ENCODE measurements at places on chromosomes 1 and 21. TPM values are rescaled to one million over a fixed set of nuclear protein-coding genes. Genes with fewer than 3 reads are reported as not detected.

Gene SPATA1
- 1.7 TPM for total RNA-seq

Gene GON4L
- 58.7 TPM for total RNA-seq

Gene DPT
- total RNA-seq = not detected

Gene FCGR3A
- total RNA-seq = not detected

Gene GUCA2A
- not detected for total RNA-seq

Gene UTS2
- not detected for total RNA-seq

Gene KCNK1
- 1.0 TPM for total RNA-seq

Gene HAO2
- total RNA-seq = not detected

Gene MAP1LC3C
- total RNA-seq = not detected

GRCh38 chr1:6260433-6260934, 414 bp downstream of the GPR153 start:
- DNase-seq = peak; percentile 19
- H3K4me3 ChIP-seq = peak overlapping the region; percentile 13
- H3K27ac ChIP-seq = no peak overlapping the region
- no peaks in the 10 kb centered on the region for H3K36me3 ChIP-seq
- no peaks in the 10 kb centered on the region for H3K27me3 ChIP-seq

GRCh38 chr21:29342363-29342957, 43.7 kb downstream of the BACH1 start:
- H3K4me1 ChIP-seq = peaks cover 29% of the 10 kb centered on the region

- DNase-seq = peak; percentile 81
- peak within 1 kb of the TSS; percentile 65 for H3K27ac ChIP-seq
- H3K4me3 ChIP-seq = peak within 1 kb of the TSS; percentile 79
- H3K36me3 ChIP-seq = no peaks in the 10 kb centered on the region
Observed at GRCh38 chr21:34073032-34073748, at the start of the genes MRPS6 and SLC5A3. MRPS6 (plus strand) TSS chr21:34073578; CDS start chr21:34073701, 123 bp downstream. SLC5A3 (plus strand) TSS chr21:34073578; CDS start chr21:34095199, 21,621 bp downstream.

- H3K27ac ChIP-seq = no peak overlapping the region
- no peaks in the 10 kb centered on the region for H3K36me3 ChIP-seq
- H3K4me3 ChIP-seq = no peak overlapping the region
- no peak for DNase-seq
Observed at GRCh38 chr1:232291261-232291660, 338.7 kb downstream of the SIPA1L2 start.

DNA sequence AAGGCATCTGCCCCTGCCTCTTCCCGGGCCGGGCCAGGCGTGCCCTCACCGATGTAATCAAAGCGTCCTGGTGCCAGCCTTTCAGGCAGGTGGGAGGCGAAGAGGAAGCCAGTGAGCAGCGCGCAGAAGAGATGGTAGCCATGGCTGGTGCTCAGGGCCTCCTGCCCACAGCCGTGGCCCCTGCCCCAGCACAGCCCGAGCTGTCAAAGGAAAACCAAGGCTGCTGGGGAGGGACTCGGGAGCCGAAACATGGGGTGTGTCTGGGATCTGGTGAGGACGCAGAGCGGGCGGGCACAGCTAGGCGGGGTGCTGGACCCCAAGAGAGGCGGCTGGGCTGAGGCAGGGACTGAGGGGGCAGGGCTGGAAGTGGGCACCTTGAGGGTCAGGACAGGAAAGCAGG, 2.7 kb downstream of the BGLAP start:
- no peak for DNase-seq
- no peaks in the 10 kb centered on the region for H3K36me3 ChIP-seq
- H3K4me1 ChIP-seq = peaks cover 6% of the 10 kb centered on the region
- H3K4me3 ChIP-seq = no peak overlapping the region
- no peak overlapping the region for H3K27ac ChIP-seq

DNA sequence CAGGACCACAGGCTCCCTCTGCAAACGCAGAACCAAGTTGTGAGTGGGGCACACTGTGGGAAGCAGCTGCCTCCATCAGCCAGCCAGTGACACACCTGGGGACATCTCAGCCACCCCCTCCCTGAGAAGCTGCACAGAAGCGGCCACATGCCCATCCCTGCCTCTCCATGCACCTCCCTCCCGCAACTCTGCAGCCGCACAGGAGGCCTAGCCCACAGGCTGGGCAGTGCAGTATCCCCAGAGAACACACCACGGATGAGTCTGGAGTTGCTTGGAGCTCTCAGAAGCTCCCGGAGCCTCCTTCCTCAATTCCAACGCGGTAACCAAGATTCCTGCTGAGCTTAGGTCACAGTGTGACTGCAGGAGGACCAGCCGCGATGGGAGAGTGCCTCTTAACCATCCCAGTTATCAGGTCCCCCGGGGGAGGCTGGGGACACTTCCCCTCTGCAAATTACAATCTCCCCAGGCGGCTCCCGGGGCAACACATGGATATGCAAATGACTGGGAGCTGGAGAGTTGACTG, 1.2 kb upstream of the WNT3A start:
- peaks cover 57% of the 10 kb centered on the region for H3K27me3 ChIP-seq
- H3K36me3 ChIP-seq = no peaks in the 10 kb centered on the region
- no peaks in the 10 kb centered on the region for H3K4me1 ChIP-seq
- no peak overlapping the region for H3K27ac ChIP-seq

DNA sequence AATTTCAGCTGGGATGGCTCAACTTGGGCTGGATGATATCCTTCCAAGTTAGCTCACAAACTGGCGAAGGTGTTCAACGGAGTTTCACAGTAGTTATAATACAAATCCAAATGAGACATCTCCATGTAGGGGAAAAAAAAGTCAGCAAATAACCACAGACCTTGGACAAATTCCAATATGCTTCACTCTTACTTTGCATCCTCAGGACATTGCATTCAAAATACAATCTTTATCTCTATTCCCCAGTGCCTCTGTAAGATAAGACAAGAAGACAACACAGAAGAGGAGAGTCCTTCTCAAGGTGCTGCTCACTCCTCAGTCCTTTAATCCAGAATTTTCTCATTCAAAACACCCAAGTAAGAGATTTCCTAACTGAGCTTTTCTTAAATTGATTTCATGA, 1797.7 kb downstream of the MRPL39 start:
- H3K27me3 ChIP-seq = no peaks in the 10 kb centered on the region
- no peaks in the 10 kb centered on the region for H3K4me1 ChIP-seq
- no peak for DNase-seq
- no peak overlapping the region for H3K27ac ChIP-seq
- H3K36me3 ChIP-seq = no peaks in the 10 kb centered on the region

- no peaks in the 10 kb centered on the region for H3K36me3 ChIP-seq
- H3K27ac ChIP-seq = no peak overlapping the region
- no peak overlapping the region for H3K4me3 ChIP-seq
- peak; percentile 17 for DNase-seq
- no peaks in the 10 kb centered on the region for H3K4me1 ChIP-seq
Observed at GRCh38 chr21:8992731-8993174, 1528.6 kb upstream of the TPTE start.

- no peak for DNase-seq
- H3K4me3 ChIP-seq = no peak overlapping the region
- no peaks in the 10 kb centered on the region for H3K36me3 ChIP-seq
- no peaks in the 10 kb centered on the region for H3K4me1 ChIP-seq
- H3K27me3 ChIP-seq = no peaks in the 10 kb centered on the region
Observed at GRCh38 chr1:4599521-4599920, 54.9 kb upstream of the AJAP1 start.

DNA sequence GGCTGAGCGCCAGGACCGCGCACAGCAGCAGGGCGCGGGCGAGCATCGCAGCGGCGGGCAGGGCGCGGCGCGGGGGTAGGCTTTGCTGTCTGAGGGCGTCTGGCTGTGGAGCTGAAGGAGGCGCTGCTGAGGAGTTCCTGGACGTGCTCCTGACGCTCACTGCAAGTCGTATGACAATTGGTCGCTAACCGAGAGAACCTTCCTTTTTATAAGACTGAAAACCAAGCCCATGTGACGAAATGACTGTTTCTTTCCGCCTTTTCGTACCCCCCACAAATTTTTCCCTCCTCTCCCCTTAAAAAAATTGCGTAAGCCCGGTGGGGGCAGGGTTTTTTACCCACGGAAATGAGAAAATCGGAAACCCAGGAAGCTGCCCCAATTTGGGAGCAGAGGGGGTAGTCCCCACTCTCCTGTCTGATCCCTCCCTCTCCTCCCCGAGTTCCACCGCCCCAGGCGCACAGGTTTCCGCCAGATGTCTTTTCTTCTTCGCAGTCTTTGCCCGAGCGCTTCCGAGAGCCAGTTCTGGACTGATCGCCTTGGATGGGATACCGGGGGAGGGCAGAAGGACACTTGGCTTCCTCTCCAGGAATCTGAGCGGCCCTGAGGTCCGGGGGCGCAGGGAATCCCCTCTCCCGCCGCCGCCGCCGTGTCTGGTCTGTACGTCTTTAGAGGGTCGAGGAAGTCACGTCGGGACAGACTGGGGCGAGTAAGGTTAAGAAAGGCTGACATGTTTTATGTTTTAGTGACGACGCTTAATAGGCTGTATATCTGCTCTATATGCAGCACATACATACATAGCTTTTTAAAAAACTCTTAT, at the start of gene PTGS2:
PTGS2 (minus strand) TSS at position 179 of the 817 bp plus-strand sequence; CDS start at position 46, 133 bp downstream.
- H3K36me3 ChIP-seq = peaks cover 13% of the 10 kb centered on the region
- peak within 1 kb of the TSS; percentile 91 for H3K27ac ChIP-seq
- peaks cover 26% of the 10 kb centered on the region for H3K4me1 ChIP-seq
- H3K27me3 ChIP-seq = no peaks in the 10 kb centered on the region
- peak within 1 kb of the TSS; percentile 87 for H3K4me3 ChIP-seq
- DNase-seq = peak; percentile 96

DNA sequence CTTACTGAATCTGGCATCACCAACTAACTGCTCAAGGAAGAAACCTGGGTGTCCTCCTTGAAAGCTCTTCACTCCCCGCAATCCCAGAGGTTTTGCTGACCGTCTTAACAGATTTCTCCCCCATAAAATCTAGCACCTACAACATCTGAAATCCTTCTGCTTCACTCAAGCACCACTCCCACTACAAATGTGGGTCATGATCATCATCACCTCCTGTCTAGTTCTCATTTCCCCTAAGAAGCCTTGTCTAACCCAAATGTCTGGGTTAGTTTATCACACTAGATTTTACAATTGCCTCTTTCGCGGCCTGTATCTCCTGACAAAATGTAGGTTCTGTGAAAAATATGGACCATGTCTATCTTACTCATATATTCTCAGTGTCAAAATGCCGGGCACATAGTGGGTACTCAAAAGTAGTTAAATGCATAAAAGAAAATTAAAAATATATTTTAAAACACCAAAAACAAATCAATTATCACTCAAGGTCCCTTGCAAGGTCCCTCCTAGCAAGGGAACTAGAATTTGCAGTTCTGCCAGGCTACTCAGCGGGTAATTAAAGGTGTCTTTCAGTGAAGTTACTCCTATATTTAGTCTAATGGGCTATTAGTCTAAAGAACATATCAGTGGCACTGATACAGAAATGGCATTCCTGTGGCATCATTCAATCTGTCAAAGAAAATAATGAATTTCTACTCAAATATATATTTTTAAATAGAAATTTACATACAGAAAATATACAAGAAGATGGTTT, 19.6 kb downstream of the C21orf91 start:
- H3K4me3 ChIP-seq = no peak overlapping the region
- no peak for DNase-seq
- H3K4me1 ChIP-seq = no peaks in the 10 kb centered on the region
- no peak overlapping the region for H3K27ac ChIP-seq
- H3K36me3 ChIP-seq = no peaks in the 10 kb centered on the region

- no peaks in the 10 kb centered on the region for H3K27me3 ChIP-seq
- no peak overlapping the region for H3K27ac ChIP-seq
- H3K4me1 ChIP-seq = no peaks in the 10 kb centered on the region
- DNase-seq = no peak
- no peak overlapping the region for H3K4me3 ChIP-seq
Observed at GRCh38 chr1:11592752-11593151, 61.5 kb downstream of the FBXO2 start.

- no peaks in the 10 kb centered on the region for H3K36me3 ChIP-seq
- DNase-seq = no peak
- peaks cover 5% of the 10 kb centered on the region for H3K4me1 ChIP-seq
- H3K27me3 ChIP-seq = peaks cover 17% of the 10 kb centered on the region
Observed at GRCh38 chr1:24501371-24502064, 1.1 kb upstream of the RCAN3 start.

- H3K4me1 ChIP-seq = no peaks in the 10 kb centered on the region
- H3K27ac ChIP-seq = no peak overlapping the region
- H3K27me3 ChIP-seq = no peaks in the 10 kb centered on the region
- H3K4me3 ChIP-seq = no peak overlapping the region
- no peaks in the 10 kb centered on the region for H3K36me3 ChIP-seq
Observed at GRCh38 chr1:180881806-180882509, 30.7 kb upstream of the KIAA1614 start.

GRCh38 chr1:75996196-75996595, 64.0 kb upstream of the ASB17 start:
- no peak overlapping the region for H3K4me3 ChIP-seq
- no peak overlapping the region for H3K27ac ChIP-seq
- no peaks in the 10 kb centered on the region for H3K36me3 ChIP-seq
- no peak for DNase-seq

DNA sequence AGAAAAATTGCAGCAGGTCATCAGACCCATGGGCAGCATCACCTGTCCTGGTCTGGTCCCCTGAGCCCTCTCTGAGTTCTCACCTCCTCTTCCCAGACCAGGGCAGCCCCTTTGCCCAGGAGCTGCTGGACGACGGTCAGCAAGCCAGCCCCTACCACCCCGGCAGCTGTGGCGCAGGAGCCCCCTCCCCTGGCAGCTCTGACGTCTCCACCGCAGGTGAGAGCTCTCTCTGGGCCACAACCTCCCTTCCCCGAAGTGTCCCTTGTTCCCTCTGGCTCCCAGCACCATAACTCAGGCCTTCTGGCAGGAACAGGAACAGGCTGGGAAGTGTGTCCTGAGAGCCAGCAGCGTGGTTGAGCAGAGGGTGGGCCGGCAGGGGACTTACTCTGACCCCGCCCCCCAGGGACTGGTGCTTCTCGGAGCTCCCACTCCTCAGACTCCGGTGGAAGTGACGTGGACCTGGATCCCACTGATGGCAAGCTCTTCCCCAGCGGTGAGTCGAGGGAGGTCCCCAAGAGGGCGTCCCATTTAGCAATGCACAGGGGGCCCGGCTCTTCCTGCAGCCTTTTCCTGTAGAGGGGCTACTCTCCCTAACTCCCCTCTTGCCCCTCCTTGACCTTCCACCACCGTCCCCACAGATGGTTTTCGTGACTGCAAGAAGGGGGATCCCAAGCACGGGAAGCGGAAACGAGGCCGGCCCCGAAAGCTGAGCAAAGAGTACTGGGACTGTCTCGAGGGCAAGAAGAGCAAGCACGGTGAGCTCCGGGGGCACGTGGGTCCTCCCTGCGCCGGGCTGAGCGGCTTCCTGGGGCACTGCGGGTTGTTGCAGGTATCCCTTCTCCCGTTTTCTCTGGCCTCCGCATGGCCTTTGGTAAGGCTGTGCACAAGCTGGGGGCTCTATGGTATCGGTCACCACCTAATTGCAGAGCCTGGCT, 2.4 kb downstream of the ELF3 start:
- H3K27me3 ChIP-seq = no peaks in the 10 kb centered on the region
- no peak overlapping the region for H3K4me3 ChIP-seq
- no peak overlapping the region for H3K27ac ChIP-seq
- DNase-seq = no peak
- no peaks in the 10 kb centered on the region for H3K4me1 ChIP-seq
- H3K36me3 ChIP-seq = no peaks in the 10 kb centered on the region

GRCh38 chr1:75795703-75796193, 934 bp upstream of the MSH4 start:
- no peak for DNase-seq

GRCh38 chr1:234670967-234671626, 61.1 kb upstream of the IRF2BP2 start:
- no peaks in the 10 kb centered on the region for H3K36me3 ChIP-seq
- no peaks in the 10 kb centered on the region for H3K27me3 ChIP-seq
- no peak overlapping the region for H3K27ac ChIP-seq
- H3K4me3 ChIP-seq = no peak overlapping the region
- DNase-seq = no peak

All from endothelial cell of umbilical vein (primary cell).